ENCODE measurements at places on chromosomes 4 and X.

GRCh38 chrX:68794461-68794860, 34.4 kb upstream of the EFNB1 start:
- peak; percentile 51 for DNase-seq

DNA sequence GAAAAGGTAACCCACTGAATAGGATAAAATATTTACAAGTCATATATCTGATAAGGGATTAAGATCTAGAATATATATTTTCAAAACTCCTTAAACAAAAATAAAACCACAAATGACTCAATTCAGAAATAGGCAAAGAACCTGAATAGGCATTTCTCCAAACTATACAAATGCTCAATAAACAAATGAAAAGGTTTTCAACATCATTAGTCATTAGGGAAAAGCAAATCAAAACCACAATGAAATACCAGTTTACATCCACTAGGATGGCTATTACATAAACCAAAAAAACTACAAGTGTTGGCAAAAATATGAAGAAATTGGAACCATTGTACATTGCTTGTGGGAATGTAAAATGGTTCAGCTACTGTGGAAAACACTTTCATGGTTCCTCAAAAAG, 167.0 kb upstream of the GALNT7 start:
- no peak for DNase-seq

DNA sequence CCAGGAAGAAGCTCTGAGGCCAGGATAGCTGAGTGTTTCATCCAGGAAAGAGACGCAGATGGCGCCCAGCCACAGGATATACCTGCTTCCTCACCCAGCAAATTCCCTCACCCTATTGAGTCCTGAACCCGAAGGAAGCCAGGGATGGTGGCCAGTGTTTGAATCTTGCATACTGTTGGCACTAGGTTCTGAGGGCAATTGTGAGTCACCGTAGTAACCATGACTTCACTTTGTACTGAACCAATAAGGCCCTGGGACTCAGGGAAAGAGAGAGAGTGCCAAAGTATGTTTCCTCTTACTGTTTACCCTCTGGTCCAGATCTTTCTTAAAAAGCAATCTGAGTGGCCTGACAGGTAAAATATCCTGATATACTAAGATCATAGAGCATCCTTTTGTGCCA, 25.6 kb upstream of the SMIM10L2A start:
- DNase-seq = no peak

GRCh38 chr4:48862038-48862437, 31.1 kb downstream of the OCIAD1 start:
- no peak for DNase-seq

- DNase-seq = peak; percentile 89
Observed at GRCh38 chr4:25694466-25694865, 38.8 kb downstream of the SLC34A2 start.

DNA sequence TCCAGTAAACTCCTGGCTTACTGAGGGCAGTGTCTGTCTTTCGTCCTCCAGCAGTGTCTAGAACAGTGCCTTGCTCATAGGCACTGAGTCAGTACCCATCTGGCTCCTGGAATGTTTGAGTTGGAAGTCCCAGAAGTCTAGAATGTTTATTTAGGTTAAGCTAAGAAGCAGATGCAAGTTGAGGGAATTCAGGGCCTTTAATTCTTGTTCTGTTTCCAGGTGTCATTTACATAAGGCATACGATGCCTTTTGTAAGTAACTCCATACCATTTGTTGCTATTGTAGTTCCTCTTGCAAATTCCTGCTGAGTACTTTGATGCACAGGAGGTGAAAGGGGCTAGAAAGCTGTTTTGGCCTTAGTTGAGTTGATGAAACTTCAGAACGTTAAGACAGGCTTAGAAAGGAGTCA, 22.2 kb downstream of the ARHGAP10 start:
- DNase-seq = no peak

- no peak for DNase-seq
Observed at GRCh38 chr4:81436096-81436495, 35.6 kb downstream of the RASGEF1B start.

DNA sequence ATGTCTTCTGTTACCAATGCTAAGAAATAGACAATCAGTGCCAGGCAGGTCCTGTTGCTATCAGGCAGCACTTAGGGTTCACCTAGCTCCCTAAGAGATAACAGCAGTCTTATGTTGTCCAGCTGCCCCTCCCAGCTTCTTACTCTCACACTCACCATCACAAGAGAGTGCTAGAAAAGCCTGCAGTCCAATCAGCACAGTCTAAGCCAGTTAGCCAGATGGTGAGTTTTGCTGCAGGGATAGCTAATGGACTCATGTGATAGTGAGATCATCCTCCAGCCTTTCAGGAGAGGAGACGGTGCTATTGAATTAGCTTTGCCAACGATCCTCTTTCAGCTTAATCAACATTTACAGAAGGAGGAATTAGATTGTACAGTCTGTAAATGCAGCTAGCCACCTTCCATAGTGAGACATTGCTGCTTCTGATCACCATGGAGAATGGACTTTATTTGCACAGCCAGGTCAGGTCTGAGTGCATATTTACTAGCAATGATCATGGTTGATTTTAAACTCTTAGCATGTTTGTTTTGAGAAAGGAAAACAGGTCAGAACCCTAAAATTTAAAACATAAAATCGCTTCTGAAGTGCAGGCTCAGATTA, 438.3 kb downstream of the CENPC start:
- DNase-seq = no peak

GRCh38 chrX:12617241-12617640, 174.0 kb upstream of the PRPS2 start:
- DNase-seq = no peak

DNA sequence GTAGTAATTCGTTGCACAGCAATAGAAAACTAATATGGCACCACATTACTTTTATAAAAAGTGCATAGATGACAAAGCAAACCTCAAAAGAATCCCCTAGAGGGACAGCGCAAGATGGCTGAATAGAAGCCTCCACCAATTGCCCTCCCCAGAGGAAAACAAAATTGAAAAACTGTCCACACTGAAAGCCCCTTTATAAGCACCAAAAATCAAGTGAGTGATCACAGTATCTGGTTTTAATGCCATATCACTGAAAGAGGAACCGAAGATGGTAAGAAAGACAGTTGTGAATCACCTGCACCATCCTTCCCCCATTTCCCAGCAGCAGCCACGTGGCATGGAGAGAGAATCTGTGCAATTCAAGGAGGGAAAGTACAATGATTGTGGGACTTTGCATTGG, 522.2 kb downstream of the GLUD2 start:
- no peak for DNase-seq

- peak; percentile 8 for DNase-seq
Observed at GRCh38 chr4:44157611-44158277, 290.9 kb downstream of the KCTD8 start.

DNA sequence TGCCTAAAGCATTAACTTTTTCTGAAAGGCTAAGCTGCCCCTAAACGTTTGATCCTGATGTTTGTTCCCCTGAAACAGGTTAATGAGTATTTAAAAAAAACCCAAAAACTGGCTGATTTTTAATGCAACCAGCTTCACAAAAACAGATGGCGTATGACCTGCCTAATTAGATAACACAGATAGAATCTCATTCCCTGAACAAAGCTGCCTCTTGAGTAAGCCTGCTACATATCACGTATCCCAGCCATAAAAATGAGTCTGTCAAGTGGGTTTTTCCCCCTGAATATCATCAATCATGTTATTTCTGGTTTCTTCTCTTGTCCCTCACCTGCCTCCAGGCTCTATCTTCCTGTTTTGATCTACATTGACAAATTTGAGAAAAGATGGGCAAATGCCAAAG, 154.2 kb upstream of the FAM9B start:
- no peak for DNase-seq

- no peak for DNase-seq
Observed at GRCh38 chr4:110025056-110025455, 112.4 kb downstream of the EGF start.

GRCh38 chr4:165542476-165542875, 163.7 kb downstream of the CPE start:
- DNase-seq = no peak

- no peak for DNase-seq
Observed at GRCh38 chr4:141002323-141002805, 130.9 kb downstream of the RNF150 start.

DNA sequence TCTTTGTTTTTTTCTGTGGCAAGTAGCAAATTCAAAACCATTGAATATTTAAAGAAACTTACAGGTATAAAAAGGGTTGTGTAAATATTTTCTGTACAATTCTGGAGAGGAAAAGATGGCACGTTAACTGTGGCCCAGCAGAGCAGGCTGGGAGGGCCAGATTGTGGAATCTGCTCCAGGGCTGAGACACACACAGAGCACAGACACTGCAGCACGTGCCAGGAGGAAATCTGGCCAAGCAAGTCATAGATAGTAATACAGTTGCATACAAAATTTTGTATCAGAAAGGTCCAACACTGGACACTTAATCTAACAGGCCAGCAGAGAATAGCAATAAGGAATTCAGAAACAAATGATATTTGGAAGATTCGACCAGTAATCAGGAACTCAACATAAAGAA, 763.7 kb downstream of the PDHA2 start:
- DNase-seq = no peak

DNA sequence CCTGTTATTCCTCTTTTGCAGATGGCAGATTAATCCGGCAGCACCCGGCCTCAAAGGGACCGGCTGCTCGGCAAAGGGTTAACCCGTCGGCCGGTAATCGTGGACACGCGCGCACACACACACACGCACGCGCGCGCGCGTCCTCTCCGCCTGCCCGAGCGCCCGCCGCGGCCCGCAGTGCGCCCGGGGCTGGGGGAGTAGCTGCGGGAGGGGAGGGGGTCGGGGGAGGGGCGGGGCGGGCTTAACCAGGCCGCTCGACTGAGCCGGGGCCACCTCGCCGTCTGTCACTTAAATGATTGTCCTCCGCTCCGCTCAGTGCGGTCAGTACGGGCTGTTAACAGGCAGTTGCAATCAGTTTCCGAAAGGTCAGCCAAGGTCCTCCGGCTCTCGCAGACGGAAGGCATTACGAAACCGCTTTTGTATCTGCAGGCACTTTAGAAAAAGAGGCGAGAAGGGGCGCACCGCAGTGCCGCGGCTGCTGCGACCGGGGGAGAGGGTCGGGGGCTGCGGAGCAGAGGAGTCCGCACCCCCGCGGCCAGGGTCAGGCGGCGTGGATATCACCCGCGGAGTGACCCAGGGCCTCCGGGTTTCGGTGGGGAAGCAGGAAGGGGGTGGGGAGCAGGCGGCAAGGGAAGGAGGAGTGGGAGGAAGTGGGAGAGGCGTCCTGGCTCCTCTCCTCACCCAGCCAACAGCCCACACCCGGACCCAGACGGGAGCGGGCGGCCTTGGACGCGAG, 57.3 kb upstream of the BCOR start:
- peak; percentile 48 for DNase-seq

GRCh38 chr4:45568694-45569093, 555.2 kb downstream of the GABRG1 start:
- no peak for DNase-seq

- DNase-seq = no peak
Observed at GRCh38 chr4:64911846-64912245, 502.6 kb upstream of the TECRL start.

DNA sequence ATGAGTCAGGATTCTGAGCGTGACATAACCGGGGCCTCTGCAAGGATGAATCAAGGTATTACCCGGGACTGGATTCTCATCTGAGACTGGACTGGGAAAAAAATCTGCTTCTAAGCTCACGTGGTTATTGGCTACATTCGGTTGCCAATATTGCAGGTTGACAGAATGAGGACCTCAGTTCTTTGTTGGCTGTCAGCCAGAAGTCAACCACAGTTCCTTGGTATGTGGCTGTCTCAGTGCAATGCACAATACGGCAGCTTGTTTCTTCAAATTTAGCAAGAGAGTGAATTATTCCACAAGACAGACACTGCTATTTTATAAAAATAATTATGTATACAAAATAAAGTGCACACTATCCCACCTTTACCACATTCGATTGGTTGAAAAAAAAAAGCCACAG, 424.2 kb downstream of the KLHL4 start:
- DNase-seq = peak; percentile 0

DNA sequence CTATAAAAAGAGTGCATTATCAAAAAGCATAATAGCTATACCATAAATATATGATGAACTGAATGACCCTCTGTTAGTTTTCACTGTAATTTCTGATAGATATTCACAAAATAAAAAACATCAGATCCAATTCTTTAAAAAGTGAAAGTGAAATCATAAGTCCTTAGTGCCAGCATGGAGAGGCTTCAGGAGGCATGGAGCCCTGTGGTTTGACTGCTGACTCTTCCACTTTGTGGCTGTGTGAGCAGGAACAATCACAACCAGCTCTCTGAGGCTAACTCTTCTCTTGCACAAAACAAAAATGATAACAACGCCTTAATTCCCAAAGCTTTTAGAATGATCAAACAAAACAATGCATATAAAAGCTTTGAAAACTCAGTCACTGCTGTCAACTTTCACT, 1143.9 kb downstream of the PDHA2 start:
- DNase-seq = no peak

DNA sequence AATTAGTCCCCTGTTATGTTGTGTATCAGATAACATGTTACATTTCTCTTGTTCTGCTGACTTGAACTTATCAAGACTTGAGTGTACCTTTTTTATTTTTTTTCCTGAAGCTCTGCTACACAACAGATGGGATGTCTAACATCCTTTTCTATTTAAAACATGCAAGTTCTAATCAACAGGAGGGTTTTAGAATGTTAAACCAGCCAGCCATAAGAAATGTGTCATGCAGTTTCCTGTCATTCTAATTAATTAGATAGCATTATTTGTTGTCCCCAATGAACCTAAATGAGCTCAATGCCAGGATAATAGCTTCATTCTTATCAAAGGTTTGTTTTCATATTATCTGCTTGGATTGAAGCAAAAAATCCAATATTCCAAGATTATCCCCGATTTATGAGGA, 958.2 kb downstream of the PCDH7 start:
- no peak for DNase-seq

DNA sequence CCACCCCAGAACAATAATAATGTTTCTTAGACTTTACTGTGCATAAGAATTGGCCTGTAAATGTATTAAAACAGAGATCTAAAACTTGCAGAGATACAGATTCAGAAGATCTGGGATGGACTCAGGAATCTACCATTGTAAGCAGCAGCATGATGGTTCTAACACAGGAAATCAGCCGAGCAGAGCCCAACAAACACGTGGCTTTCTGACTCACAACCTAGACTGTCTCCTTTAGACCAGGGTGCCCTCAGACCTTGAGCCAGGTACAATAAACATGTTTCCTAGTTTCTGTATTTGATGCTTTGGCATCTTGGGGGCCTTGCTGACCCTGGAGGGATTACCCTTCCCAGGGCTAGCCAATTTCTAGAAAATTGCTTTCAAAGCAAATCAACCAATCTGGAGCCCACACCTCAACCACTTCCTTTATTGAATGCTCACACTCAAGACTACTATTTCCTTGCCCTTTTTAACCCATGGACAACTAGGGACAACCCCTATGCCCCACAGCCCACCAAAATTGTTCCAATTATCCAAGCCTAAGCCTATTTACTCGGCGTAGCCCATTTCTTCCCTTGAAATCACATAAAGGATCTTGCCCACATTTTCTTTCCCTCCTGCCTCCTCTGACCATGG, 80.5 kb downstream of the TBC1D9 start:
- no peak for DNase-seq

GRCh38 chr4:186780291-186781031, 56.8 kb upstream of the FAT1 start:
- DNase-seq = peak; percentile 89
